Dorsolateral prefrontal cortex (tissue), 122 donors: ENCODE measurements at places on chromosomes 7 and 10. TPM values are rescaled to one million over a fixed set of nuclear protein-coding genes. Genes with fewer than 3 reads are reported as not detected.

The PHYH gene
- total RNA-seq: 21.7 TPM

The VPS41 gene
- 145 TPM for total RNA-seq

The SLC29A4 gene
- 14.5 TPM for total RNA-seq

The CALML5 gene
- not detected for total RNA-seq

The MYL7 gene
- 1.9 TPM for total RNA-seq

The MAGI2 gene
- 229 TPM for total RNA-seq

The TMEM106B gene
- total RNA-seq: 68.0 TPM

The GRID2IP gene
- total RNA-seq: 1.8 TPM

The MLXIPL gene
- 32.9 TPM for total RNA-seq

The SEPTIN14 gene
- not detected for total RNA-seq

The AS3MT gene
- total RNA-seq: 8.6 TPM

The WDR37 gene
- 78.9 TPM for total RNA-seq

The BTBD16 gene
- 1.7 TPM for total RNA-seq

The NPC1L1 gene
- 1.2 TPM for total RNA-seq

The NPY gene
- total RNA-seq: 34.4 TPM

The ZNF438 gene
- total RNA-seq: 12.6 TPM

The SVOPL gene
- 1.2 TPM for total RNA-seq

The DUS4L gene
- 10.7 TPM for total RNA-seq

The LOXL4 gene
- 0.32 TPM for total RNA-seq

The ZNF853 gene
- 28.3 TPM for total RNA-seq

The C10orf95 gene
- total RNA-seq: not detected

The MRC1 gene
- 2.5 TPM for total RNA-seq

The SPDYE16 gene
- 0.59 TPM for total RNA-seq

The ZPBP gene
- not detected for total RNA-seq

The IFIT1B gene
- total RNA-seq: not detected

The PRRT4 gene
- total RNA-seq: 4.5 TPM

The CACNB2 gene
- total RNA-seq: 87.5 TPM

The RAMP3 gene
- 25.9 TPM for total RNA-seq

The ZNF503 gene
- total RNA-seq: 5.6 TPM

The UPK3B gene
- total RNA-seq: 1.0 TPM

The ZNF239 gene
- total RNA-seq: 3.9 TPM
